Stimulated activated CD4-positive, alpha-beta T cell treated with anti-CD3 and anti-CD28 coated beads, Interleukin-4, amount 100 ng/mL, for 48 hours (primary cell): ENCODE measurements at places on chromosomes 2 and 18.

DNA sequence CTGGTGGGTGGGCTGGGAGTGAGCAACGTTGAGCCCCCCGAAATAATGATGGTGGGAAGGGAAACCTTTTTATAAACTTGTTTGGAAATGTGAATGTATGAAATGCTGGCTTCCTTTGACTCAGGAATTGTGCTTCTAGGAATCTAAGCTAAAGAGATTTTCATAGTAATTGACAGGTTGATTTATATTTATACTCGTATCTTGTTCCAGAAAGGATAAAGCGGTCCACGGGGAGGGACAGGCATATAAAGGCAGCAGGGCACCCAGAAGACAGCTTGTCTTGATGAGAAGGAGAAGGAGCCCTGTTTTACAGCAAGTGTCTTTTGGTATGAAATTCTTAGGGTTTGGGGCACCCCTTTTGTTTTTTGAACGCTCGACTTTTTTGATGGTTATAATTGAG is 157.8 kb downstream of the AGAP1 start:
- DNase-seq: no peak

DNA sequence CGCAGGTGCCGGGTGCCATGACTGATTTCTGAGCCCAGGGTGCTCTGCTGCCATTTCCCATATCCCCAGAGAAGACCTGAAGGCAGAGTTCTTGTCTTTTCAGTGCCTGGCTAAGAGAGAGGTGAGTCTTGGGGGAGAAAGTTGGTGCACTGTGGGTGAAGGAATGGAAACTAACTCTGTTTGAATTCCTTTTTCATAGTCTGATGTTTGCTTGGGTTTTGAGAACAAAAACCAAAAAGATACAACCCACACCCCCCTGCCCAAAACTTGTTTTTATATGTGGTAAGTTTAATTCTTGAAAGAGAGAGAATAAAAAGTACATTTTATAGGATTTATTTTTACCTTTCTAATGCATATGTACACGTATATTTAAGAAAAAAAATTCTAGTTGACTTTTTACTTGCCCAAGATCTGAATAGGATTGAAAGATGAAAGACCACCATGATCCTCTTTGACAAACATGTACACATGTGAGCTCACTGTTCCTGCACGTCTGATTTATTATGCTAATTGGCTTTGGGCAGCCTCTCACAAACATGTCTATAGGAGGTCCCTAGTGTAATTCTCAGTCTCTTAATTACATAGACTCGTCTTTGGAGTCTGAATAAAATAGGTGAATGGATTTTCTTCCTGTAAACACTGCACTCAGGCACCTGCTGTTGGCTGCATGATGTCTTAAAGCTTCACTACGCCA is 46.3 kb downstream of the ARL4C start:
- no peak for DNase-seq

DNA sequence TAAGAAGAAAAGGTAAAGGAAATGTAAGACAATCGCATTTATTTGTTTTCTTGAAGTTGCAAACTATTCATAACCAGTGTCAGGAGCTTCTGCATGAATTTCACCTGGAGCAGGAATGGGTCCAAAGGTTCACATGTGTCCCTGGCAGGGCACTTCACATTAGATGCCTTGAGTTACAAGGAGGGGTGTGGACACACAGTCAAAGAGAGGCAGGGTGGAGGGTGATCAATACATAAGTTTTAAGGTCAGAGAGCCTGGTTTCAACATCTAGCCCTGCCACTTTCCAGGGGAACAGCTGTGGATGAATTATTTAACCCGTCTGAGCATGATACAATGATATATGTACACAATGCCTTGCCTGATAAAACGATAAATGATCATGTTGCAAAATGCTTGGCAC is 321.4 kb downstream of the CYP26B1 start:
- no peak for DNase-seq

DNA sequence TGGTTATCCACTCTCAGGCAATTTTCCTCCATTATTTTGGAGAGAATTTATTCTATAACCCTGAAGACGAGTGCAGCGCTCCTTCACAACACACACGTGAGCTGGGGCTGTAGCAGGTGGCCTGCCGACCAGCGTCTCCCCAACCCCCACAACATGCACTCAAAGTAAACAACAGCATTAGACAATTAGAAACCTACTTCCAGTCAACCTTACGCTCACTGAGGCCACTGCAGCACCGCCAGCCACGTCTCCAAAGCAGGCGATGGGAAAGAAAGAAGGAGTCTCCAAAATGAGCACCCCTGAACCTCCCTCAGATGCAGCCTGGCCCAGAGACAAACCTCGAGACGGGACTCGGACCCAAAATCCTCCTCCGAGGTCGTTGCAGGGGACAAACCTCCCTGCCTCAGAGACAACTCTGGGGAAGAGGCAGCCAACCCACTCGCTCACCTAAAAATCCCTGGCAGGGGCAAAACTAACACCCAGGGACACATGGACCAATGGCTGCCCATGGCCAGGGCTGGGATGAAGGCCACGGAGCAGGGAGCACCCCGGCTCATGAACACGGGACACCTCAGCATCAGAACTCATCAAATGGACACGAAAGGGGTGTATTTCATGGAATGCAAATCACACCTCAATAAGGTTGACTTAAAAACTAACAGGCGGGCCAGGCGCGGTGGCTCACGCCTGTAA is 2.6 kb downstream of the SLC66A2 start:
- DNase-seq: no peak

DNA sequence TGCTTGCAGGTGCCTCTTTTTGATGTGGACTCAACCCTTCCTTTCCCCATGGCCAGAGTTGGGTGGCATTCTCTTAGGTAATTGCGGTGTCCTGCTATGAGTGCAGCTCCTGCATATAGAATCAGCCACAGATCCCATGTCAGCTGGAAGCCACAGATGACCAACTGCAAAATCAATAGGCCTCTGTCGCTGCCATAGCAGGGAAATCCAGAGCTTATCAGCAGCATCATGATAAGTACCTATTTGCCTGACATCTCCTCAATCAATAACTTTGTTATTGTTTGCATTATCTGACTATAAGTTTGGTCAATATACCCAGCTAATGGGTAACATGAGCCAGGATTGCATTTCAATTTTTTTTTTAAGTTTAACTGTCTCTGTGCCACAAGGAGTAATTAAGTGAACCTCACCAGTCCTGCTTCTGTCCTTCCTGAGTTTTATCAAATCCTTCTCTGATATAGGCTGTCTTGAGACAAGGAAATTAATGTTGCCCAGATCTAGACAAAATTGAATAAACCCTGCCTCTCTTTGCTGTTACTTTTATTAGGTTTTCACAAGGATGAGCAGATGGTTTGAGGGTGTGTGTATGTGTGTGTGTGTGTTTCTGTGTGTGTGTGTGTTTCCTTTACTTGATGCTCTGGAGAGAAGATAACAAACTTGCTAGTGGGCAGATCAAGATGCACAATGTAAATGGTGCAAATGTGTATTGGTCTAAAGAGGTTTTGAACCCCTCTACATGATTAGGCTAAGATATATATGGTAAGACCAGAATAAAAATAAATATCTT is 59.6 kb upstream of the CREB1 start:
- no peak for DNase-seq

- no peak for DNase-seq
These were observed 120.4 kb upstream of the TLK1 start for GRCh38 chr2:171281110-171281509.

- no peak for DNase-seq
These were observed 52.2 kb downstream of the C2orf74 start for GRCh38 chr2:61214171-61214570.

- no peak for DNase-seq
These were observed 677.5 kb downstream of the NYAP2 start for GRCh38 chr2:226077031-226077430.

GRCh38 chr18:37741032-37741623 is 175.5 kb upstream of the CELF4 start:
- no peak for DNase-seq

DNA sequence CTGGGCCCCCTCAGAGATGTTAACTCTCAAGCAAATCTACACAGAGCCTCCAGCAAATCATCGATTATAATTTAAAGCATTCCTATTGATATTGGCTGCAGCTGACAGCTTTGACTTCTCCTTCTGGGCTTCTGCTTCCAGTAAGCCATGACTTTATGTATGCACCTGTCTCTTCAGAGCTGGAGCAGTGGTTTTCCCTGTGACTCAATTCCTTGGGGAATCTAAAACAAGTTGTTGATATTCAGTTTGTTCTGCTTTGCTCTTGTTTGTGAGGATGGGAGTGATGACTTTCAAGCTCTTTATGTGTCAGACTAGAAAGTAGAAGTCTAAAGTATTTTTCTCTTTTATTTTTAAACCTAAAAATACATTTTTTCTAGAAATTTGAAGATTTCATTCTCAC is 45.1 kb upstream of the TNP1 start:
- DNase-seq: no peak

DNA sequence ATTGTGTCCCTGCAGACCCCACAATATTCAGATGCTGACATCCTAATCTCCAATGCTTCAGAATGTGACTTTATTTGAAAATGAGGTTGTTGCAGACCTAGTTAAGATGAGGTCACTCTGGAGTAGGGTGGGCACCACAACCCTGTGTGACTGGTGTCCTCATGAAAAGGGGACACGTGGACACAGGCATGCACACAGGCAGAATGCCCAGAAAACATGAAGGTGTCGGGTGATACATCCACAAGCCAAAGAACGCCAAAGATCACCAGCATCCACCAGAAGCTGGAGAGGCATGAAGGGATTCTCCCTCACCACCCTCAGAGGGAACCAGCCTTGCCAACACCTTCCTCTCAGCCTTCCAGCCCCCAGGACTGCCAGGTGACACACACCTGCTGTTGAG is 69.3 kb downstream of the AFF3 start:
- DNase-seq: no peak
